ENCODE measurements at places on chromosomes 5 and 9.

GRCh38 chr9:78472111-78472510, 175.2 kb downstream of the PSAT1 start:
- no peak for DNase-seq

DNA sequence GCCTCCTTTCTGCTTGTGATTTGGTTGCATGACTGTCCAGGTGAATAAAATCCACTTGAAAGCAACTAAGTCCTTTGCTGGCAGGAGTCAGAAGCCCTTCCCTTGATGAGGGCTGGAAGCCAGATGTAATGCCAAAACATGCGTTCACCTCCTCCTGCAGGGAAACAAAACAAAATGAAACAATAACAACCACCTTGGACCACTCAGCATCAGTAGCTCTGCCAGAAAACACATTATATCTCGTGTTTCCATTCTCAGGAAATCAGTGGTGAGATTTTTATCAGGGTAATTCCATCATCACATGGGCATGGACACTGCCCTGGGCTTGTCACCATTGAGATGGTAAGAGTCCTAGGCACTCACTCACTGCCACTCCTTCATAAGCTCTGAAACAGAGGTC, 350.3 kb upstream of the ACTBL2 start:
- no peak for DNase-seq

DNA sequence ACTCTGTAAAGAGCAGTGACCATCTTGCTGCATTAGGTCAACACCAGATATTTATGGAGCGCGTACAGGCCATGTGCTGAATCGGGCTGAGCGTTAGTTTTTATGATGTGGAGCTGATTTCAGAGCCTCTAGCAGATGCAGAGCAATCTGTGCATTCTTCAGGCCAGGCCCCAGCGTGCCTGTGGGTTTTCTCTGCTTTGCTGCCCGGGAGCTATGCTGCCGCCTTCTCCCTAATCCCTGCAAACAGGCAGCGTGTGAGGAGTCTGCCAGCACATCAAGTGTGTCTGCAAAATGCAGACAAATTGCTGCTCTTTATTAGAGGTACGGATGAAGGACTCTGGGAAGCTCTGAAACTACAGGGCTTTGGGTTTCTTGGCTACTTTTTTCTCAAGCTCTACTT, 170.0 kb downstream of the NTRK2 start:
- DNase-seq, result no peak

GRCh38 chr5:5752844-5753243, 330.4 kb downstream of the ICE1 start:
- DNase-seq, result no peak

DNA sequence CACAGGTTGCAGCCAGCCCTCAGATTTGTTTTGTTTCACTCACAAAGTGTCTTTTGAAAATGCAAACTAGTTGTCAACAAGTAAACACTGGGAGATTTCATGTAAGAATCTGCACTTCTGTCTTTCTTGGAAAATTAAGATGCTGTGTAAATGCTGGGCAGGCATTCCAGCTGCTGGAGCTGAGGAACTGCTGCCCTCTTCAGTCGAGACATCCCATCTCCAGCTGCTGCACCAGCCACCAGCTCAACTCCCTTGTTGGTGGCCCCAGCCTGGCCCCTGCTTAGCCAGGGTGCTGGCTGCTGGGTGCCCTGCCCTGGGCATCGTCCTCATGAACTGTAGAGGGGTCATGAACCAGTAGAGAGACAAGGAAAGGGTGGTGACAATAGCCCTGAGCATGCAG, 33.1 kb upstream of the AFAP1L1 start:
- DNase-seq, result no peak

DNA sequence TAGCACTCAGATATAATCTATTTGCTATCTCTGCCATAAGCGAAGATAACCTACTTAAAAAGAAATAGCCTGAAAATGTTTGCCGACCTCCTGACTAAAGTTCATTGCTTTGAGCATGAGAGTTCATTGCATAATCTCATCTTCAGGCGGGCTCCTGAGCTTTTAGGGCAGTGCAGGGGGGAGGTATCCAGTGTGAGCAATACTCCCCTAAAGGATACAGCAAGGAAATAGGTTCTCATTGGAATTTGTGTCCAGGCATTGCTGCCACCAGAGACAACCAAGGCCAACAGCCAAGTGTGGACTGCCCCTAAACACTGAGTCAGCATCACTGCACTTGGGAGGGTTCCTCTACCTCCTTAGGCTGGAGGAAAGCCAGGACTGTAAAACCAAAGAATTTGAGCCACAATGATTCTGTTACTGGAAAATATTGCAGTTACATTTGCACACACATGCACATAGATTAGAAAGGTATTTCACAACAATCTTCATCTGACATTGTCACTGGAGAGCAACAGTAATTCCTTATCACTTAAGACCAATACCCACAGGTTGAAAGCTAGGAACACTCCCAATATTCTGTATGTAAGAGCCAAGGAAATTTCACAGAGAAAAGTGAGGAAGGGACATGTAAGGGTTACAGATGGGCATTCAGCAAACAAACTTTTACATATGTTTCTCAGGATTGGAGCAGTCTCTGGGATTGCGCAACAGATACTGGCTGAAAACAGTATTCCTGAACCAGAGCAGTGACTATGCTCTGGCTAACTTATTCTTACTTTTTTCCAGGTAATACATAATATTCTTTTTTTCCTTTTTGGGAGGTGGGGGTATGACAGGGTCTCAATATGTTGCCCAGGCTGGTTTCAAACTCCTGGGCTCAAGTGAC, 98.6 kb upstream of the TLE1 start:
- no peak for DNase-seq

DNA sequence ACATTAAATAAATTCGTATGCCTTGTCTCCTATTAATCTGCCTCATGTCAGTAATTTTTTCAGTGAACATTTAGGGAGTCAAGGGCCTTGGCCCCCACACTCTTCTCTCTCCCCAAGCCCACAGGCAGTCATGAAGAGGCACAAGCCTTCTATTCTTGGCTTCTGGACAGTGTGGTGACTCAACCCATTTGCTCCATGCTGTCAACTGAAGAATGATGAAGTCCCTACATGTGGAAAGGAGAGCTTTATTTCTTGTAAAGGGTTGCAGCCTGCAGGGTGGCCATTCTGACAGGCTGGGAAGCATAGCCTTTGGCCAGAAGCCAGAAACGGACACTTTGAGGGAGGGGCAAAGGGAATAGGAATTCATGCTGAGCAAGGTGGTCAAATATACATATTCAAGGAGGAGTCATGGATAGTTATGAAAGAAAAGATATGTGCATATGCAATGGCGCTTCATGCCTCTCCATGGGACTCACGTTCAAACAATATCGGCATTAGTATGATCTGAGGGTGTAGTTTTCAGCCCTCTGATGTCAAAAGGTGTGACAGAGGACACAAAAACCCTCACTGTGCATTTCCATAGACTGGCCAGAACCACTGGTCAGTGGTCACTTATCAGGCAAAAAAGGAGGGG, 31.3 kb downstream of the ANKRA2 start:
- DNase-seq, result no peak

DNA sequence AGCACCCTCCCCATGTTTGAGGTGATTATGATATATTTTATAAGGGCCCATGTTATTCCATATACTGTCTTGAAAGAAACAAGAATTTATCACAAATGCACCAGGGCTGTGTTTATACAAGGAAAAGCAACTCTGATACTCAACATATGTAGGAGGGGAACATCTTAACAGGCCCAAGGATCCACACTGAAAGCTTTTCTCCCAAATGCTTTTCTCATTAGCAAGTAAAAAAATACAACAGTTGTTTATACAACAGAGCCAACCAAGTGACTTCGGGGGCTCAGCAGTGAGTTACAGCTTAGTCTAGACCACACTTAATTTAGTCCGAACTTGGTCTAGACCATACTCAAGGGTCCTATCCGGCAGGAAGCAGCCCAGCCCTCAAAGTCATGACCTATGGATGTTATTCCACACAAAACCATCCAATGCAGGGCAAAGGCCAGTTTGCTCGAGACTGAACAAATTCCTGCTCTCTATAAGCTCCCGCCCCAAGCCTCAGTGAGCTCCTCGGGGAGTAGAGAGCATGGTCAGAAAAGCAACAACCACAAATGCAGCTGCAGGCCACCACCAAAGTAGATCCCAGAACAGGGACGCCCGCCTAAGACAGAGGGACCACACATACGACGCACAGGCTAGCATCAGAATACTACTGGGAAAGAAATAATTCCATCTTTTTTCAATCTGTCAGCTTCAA, 6.8 kb downstream of the GZMK start:
- DNase-seq, result no peak

DNA sequence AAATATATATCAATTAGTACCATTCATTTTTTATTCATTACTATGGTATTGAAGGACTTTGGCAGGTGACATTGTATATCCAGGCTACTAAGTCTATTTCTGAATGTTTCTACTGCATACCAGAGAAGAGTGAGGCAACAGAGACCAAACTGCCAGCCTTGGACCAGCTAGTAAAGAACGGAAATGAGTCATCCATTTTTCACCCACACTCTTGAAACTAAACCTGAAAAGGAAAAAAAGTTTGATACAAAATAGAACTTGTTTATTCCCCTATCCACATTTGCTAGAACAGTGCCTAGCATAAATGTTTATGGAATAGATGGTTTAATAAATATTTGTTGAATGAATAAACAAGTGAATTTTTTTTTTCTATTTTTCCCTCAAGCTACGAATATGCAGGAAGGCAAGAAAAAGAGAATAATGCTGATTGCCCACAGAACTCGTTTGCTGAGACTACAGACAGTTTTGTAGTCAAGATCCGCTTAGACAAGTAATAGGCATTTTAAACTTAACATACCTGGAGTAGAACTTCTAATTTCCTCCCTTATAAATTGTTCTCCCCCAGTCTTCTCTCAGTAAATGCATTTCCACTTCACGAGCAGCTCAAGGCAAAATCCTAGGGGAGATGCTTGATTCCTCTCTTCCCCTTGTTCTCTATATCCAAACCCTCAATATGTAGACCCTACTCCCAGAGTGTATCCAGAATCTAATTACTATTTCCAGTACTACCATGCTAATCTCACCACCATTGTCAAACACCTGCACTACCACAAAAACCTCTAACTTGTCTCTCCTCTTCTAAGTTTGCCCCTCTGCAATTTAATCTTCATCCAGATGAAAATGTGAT, 146.2 kb upstream of the RASA1 start:
- DNase-seq, result no peak

- DNase-seq, result no peak
These were observed 73.7 kb upstream of the TNC start for GRCh38 chr9:115191667-115192066.

DNA sequence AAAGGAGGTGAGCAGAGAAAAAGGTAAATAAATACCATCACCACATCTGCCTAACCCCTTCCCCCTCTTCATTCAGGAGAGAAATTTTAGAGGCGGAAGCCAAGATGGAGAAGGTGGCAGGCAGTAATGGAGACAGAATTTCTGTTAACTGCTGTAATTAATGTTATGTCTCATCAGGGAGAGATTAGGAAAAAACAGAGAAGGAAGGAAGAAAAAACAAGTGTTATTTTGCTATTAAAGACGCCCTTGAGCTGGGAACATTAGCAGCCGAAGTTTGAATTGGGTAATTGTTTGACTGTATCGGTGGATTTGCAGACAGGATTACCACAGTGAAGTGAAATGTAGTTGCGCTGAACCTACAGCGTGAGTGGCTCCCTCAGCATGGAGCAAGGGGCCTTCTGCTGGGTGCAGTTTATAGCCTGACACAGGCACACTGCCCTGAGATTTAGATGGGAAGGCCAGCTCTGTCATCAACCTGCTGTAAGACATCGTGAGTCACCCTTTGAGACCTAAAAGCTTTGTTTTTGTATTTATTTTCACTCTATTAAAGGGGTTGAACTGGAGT, 136.3 kb downstream of the ASTN2 start:
- DNase-seq, result no peak

DNA sequence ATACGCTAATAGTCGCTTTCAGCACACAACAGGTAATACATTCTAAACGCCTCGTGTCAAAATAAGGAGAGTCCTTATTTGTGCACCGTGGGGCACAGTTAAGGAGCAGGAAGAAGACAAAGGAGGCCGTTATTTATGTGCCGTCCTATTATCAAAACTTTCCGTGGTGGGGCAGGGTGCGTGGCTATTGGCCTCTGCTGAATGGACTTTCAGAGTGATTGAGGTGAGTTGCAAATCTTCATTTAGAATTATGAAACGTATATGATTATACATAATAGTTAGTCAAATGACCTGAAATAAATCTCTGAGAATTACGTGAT, 833 bp downstream of the C5orf24 start:
- DNase-seq, result no peak

- DNase-seq, result no peak
These were observed 92.0 kb upstream of the SSBP2 start for GRCh38 chr5:81842795-81843398.

GRCh38 chr9:98523231-98523901, 185.4 kb downstream of the GABBR2 start:
- DNase-seq, result no peak

DNA sequence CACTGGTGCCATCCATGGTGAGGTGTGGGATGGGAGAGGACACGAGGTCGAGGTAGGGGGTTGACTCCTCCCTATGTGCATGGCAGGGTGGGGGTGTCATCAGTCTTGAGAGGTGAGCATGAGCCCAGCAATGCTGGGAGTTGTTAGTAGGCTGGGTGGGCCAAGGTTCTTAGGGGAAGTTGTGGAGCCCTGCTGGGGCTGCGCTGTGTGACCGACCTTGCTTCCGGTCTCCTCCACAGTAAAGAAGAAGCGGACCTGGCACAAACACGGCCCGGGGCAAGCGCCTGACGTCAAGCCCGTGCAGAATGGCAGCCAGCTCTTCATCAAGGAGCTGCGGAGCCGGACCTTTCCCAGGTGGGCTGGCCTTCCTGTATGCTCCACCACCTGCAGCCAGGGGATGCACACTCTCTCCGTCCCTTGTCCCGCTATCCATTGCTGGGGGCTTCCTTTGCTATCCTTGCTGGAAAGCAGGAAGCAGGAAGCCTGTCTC, 59.8 kb downstream of the PHF2 start:
- no peak for DNase-seq

DNA sequence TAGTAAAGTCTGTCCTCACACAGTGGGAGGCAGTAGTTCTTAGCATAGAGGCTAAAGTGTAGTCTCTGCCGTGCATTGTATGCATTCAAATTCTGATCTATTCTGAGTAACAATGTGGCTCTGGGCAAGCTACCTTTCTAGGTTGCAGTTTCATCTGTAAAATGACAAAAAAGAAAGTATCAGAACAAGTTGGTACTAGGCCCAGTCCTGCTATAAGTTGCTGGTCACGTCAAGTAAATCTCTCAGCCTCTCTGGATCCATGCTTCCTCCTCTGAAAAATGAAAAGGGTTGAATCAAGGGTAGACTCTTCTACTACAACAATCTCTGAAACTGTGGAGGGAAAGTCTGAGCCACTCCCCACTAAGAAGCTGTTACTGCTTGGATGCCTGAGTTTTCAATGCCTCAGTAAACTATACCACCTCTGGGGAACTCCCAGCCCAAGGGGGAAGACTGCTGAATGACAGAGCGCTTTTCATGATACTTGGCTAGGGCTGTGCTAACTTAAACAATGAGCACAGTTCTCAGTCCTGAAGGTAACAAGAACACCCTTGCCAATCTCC, 34.5 kb upstream of the SPARC start:
- no peak for DNase-seq

GRCh38 chr9:89122949-89123348, 55.7 kb downstream of the SHC3 start:
- no peak for DNase-seq

Measured in stimulated activated CD8-positive, alpha-beta memory T cell treated with anti-CD3 and anti-CD28 coated beads, Interleukin-4, amount 100 ng/mL, for 1 hour (primary cell).